CD4-positive, alpha-beta T cell treated with Interleukin-4 for 4 hours (primary cell): ENCODE measurements at places on chromosomes 6 and 20.

DNA sequence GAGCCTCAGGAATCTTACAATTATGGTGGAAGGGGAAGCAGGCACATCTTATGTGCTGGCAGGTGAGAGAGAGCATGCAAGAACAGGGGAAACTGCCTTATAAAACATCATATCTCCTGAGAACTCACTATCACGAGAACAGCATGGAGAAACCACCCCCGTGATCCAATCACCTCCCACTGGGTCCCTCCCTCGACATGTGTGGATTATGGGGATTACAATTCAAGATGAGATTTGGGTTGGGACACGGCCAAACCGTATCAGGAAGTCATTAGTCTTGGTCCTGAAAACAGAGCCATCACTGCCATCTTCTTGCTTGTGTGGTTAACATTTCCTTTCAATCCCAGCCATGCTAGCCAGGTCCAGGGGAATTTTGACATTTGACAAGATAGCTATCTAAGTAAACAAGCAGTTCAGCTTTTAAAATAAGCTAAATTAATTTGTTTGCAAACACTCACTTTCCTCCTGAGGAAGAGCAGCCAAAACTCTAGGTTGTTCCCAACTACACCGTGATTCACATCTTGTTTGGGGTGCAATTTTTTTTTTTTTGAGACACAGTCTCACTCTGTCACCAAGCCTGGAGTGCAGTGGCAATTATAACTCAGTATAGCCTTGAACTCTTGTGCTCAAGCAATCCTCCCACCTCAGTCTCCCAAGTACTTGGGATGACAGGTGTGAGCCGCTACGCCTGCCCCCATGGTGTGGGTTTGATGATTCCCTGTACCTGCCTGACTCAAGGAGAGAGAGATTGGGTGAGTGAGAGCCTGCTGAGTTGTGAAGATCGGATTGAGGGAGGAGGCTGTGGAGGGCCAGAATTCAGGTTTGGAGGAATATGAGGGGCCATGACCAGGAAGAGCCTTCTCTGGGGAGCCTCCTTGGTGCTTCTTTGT is 13.0 kb upstream of the PPP1R14C start:
- no peak for DNase-seq

- no peak for DNase-seq
Measured at GRCh38 chr6:92979281-92979680, 440.1 kb downstream of the EPHA7 start.

DNA sequence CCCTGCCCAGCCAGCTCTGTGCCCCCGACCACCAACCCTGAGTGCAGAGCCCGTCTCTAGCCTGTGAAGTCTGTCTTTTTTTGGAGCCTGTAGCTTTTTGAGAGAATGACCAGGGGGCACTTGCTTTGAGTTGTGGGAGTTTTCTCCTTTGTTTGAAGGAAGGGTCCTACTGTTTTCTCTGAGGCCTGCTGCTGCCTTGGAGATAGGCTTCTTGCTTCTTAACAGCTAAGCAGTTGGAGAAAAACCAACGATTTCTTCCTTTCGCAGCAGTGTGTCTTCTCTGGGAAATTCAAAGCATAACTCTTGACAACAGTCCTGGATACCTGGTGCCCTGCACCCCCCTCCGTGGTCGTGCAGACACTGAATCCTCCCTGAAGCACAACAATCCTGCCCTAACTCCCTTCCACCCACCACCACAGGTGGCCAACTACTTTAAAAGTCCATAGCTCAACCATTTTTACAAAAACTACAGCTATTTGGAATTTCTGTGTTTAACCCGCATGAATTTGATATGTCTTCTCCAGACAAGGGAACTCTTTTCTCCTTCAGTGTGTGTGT is 61.0 kb downstream of the FAM50B start:
- DNase-seq: no peak

DNA sequence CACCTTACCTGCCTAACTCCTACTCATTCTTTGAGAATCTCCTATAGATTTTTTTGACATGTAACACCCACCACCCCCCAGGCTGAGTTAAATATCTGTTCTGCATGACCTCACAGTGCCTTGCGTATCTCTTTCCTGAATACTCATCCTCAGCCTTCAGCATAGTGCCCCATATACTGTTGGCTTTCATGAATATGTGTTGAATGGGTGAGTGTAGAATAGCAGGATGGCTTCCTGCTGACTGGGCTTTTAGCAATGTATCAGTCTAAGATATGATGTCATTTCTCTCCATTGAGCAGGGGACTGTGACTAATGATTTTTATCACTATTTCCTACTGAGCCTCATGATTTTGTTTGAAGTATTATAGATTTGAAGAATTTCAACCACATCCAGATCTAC is 361.6 kb upstream of the MARCKS start:
- DNase-seq: no peak

GRCh38 chr6:106511288-106512047 is 117.8 kb downstream of the RTN4IP1 start:
- DNase-seq: no peak

DNA sequence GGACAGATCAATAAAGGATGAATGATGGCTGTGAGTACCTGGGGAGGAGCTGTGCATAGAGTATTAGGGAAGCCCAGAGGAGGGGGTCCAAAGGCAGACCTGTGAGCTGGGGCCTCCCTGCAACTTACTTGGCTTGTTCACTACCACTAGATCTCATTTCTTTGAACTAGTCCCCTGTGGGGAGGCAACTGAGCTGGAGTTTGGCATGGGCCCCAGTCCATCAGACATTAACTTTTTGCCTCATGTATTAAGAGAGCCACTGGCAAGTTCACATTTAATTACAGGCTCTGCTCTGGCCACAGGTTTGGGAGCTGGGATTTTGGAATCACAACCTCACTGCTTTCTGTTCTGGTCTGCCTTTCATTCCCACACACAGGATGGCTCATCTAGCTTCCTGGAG is 254.1 kb downstream of the PRL start:
- no peak for DNase-seq

GRCh38 chr6:148874698-148875293 is 128.0 kb downstream of the UST start:
- no peak for DNase-seq

DNA sequence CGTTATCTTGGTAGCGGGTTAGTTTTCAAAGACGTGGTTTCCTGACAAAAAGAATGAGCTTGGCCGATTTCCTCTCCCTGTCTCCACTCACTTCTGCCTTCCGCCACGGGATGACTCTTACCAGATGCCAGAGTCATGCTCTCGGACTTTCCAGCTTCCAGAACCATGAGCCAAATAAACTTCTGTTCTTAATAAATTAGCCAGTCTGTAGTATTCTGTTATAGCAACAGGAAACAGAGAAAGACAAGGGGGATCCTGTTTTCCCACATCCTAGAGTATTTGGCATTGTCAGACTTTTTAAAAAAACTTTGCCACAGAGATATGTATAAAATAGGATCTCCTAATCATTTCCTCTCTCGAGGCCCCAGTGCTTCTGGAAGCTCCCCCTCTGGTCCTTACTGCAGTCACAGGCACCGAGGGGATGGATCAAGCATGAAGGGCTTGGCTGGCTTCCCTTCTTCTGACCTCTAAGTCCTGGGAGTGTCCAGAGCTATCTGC is 84.9 kb upstream of the NAA20 start:
- no peak for DNase-seq

GRCh38 chr6:25457516-25457915 is 178.3 kb downstream of the CARMIL1 start:
- DNase-seq: no peak

- DNase-seq: no peak
Measured at GRCh38 chr20:14879020-14879697, 541.7 kb upstream of the FLRT3 start.

GRCh38 chr6:20061952-20062351 is 150.3 kb downstream of the MBOAT1 start:
- DNase-seq: no peak

GRCh38 chr6:1603708-1604107 is 6.0 kb upstream of the FOXC1 start:
- no peak for DNase-seq

- no peak for DNase-seq
Measured at GRCh38 chr20:19909725-19910124, 107.4 kb upstream of the NAA20 start.

- DNase-seq: no peak
Measured at GRCh38 chr20:49635166-49635565, 67.2 kb upstream of the PTGIS start.

- no peak for DNase-seq
Measured at GRCh38 chr6:126156973-126157372, 170.6 kb downstream of the TRMT11 start.
